ENCODE measurements at places on chromosomes 2 and 18.

DNA sequence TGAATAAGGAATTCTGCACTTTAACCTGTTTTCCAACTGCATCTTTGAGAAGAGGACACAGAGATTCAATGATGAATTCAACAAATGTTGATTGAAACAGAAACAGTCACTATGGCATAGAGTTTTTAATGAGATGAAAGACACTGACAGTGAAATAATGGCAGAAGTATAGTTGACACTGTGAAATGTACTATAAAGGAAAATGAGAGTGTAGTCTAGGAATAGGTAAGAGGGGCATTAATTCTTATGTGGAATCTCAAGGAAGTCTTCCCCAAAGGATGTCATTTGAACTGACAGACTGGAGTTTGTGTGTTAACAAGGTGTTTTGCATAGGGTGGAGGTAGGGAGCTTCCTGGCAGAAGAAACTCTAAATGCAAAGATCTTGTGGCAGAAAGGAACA lies 566.2 kb downstream of the TDRD15 start:
- DNase-seq = no peak

DNA sequence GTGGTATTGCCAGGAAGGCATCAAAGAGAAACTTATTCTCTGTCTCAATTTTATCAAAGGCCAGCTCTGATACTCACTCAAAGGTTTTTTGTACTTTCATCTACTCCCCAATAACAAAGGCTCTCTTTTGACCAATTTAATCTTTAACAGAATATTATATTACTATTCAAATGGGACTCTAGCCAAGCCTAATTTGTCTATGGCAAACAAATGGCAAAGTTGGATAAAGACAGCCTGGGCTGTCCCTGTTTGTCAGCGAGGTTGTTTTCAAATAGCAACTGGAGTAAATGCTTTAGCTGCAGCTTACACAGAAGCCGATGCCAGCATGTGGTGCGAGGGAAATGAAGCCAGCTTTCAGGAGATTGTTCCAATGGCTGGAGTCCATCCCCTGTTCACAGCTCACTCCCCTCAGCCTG lies 80.1 kb upstream of the CTNNA2 start:
- DNase-seq = no peak

DNA sequence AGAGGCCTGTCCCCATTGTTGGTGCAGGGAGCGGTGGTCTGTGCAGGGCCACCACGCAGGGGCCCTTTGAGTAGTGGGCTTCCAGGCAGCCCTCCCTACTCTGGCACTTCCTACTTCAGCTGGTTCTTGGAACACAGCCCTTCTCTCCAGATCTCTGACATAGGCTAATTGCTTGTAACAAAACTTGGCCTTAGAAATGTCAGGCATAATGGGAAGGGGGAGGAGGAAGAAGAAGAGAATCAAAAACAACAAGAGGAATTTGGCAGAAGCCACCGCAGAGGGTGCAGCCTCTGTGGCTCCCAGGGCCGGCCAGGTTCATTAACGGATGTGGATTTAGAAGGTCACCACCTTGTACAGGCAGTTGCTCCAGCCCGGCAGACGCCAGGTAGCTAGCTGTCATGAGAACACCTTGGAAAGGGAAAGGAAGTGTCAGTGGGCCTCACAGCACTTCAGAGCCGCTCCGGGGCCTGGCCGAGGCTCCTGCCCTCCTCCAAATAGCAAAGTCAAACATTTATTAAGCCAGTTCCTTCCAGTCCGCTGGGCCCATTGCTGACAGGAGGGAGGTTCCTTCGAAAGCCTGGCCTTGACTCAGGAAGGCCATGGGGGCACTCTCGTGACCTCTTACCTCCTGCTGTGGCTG lies 7.4 kb downstream of the BOD1L2 start:
- DNase-seq = no peak

DNA sequence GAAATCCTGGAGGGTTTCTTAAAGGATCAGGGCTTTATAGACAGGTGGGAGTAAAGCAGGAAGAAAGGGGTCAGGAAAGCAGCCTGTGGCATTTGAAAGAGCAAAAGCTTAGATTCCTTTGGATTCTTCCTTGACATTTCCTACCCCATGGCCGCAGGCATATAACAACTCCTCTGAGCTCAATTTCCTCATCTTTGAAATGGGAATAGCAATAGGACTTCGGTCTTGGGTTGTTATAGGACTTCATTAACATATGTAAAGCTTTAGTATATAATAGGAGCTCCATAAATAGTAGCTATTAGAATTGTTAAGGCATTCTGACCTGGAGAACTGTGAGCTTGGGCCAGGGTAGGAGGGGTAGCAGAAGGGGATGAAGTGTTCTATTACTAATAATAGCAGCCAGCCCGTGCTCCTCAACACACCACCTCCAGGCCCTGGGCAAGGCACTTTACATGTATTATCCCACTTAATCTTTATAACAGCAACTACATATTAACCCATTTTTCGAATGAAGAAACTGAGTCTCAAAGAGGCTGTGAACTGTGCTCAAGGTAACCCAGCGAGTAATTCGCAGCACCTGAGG lies 10.6 kb downstream of the ZFP36L2 start:
- DNase-seq = no peak

GRCh38 chr18:4599312-4599711 lies 144.2 kb upstream of the DLGAP1 start:
- DNase-seq = no peak

DNA sequence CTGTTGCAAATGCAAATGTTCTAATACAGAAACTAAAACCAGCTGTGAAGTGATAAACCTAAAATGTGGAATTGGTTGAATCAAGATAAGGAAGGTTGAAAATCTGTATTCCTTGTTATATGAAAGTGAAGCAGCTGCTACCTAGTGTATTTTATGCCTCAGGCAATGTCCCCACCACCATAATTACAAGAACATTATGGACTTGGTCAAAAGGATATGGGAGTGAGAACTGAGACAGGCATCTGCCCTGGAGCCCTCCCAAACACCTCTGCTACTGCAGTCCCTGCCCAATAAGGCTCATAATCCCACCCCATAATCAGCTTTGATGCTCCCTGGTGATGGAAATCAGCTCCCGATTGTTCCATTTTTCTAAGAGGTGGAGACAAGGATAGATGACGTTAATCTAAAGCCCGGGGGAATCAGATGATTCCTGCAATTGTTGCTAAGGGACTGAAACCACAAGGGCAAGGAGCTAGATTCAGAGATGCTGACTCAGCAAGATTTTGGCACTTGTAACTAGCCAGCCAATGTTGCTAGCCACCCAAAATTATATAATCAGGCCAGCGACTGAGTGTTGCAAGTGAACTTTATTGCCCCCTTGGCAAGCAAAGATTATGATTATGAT lies 69.5 kb downstream of the EVA1A start:
- no peak for DNase-seq
